T-helper 22 cell (primary cell): ENCODE measurements at places on chromosomes 2 and 18.

DNA sequence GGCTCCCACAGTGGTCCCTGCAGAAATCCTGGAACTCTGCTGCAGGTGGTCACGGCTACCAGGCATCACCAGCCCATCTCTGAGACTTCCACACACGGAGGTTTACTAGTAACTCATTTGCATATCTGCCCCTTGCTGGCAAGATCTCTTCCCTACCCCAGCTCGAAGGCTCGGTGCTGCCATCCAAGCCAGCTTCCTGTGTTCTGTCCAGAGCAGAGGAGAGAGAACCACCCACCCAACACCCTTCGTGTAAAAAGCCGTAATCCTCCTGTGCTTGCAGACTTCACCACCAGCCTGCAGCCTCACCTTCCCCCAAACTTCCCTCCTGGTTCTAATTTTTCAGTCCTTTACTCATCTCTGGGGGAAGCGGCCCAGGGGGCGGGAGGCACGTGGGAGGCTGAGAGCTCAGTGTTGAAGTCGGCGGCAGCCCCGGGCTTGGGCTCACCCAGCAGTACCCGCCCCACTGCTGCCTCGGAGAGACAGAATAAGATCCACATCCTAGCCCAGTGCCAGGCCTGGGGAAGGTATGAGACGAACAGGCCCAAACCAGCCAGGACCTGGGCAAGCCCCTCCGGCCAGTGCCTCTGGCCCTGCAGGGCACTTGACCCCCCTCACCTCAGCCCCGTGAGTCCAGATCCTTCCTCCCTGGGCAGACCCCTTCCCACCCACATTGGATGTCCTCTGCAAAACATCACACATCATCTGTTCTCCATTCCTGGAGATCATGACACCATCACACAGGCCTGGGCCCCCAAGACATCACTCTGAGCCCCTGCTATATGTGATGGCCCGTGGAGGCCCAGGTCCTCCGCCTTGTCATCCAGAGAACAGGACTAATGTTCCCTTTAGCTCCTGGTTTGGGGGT lies 145.8 kb upstream of the ID2 start:
- no peak for DNase-seq

GRCh38 chr18:78822949-78823285 lies 156.7 kb upstream of the SALL3 start:
- DNase-seq: no peak

DNA sequence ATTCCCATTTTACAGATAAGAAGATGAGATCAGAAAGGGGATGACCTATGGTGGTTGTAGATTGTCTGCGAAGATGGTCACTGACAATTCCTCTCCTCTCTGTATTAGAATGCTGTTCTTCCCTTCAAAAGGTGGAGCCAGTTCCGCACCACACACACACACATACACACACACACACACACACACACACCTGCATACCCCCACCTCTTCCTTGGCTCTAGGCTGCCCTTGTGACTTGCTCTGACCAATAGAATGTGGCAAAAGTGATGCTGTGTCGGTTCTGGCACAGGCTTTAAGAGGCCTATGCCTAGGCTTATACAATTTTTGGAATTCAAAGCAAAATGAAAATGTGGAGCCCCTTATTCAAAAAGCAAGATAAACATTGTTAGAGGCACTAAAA lies 88.0 kb downstream of the ZFP36L2 start:
- DNase-seq: no peak

GRCh38 chr18:23690505-23691068 lies 1.3 kb downstream of the LAMA3 start:
- no peak for DNase-seq

DNA sequence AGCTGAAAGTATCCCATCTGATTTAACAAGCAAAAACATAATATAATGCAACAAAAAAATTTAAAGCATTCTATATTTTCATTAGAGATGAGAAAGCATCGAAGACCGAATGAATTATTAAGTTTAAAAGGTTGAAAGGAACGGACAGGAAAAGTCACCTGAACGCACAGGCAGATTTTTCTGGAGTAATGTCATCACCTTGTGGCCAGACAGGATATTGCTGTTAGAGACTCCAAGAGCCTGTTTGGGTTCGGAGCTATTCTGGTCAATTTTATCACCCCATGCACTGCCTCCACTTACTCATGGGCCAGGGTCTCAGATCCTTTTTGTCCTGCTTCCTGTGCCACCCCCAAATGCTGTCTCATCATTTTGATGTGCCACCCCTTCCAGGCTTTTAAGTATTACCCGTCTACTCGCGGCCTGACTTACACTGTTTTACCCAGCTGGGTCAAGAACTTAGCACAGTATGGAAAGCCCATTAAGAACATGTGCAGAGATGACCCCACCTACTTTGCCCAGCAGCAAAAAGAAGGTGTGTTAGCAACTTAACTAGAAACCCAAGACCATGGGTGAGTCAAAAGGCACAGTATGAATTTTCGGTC lies 27.3 kb downstream of the GKN2 start:
- DNase-seq: peak; percentile 32

- DNase-seq: no peak
Measured at GRCh38 chr2:5734859-5735520, 42.8 kb downstream of the SOX11 start.

DNA sequence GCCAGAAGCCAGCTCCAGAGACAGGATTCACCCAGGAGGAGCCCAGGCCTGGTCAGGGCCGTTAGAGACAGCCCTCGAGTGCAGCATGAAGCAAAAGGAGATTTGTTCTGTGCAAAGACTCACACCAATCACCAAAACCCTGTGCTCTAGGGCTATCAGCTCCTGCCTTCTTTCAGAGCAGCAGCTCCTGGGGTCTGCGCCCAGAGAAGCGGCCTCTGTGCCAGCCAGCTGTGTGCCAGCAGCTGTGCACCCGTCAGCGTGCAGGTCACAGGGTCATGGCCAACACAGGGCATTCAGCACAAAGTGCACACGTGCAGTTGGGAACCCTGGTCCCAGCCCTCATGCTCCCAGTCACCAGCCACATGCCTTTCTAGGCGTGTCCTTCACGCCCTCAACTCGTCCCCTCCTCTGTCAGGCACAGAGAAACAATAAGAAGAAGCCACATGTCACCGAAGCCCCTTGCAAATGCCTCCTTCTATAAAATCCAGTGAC lies 49.3 kb downstream of the ZNF516 start:
- DNase-seq: no peak

- peak; percentile 13 for DNase-seq
Measured at GRCh38 chr2:240913810-240914644, 7.9 kb downstream of the CROCC2 start.

DNA sequence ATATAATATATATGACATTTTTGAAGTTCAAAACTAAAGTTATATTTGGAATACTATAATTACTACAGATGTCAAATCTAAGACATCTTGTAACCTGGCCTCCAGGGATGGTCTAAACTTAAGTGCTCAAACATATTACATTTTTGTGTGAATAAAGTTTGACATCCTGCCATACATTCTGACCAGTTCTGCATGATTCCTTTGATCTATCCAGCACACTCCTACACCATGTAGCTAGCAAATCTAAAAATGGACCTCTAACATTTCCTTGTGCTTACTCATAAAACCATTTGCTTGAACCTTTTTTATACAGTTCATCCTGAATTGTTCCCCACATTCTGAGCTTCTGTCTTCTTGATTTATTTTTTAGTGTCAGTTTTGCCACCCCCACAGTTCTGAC lies 294.3 kb upstream of the ZNF804A start:
- no peak for DNase-seq

DNA sequence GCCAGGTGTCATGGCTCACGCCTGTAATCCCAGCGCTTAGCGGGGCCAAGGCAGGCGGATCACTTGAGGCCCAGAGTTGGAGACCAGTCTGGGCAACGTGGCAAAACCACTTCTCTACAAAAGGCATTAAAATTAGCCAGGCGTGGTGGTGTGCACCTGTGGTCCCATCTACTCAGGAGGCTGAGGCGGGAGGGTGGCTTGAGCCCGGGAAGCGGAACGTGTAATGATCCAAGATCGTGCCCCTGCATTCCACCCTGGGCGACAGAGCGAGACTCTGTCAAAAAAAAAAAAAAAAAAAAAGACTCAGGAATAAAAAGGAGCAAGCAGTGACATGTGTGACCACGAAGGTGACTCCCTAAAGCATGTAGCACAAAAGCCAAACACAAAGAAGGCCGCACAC lies 50.1 kb upstream of the SALL3 start:
- DNase-seq: no peak

DNA sequence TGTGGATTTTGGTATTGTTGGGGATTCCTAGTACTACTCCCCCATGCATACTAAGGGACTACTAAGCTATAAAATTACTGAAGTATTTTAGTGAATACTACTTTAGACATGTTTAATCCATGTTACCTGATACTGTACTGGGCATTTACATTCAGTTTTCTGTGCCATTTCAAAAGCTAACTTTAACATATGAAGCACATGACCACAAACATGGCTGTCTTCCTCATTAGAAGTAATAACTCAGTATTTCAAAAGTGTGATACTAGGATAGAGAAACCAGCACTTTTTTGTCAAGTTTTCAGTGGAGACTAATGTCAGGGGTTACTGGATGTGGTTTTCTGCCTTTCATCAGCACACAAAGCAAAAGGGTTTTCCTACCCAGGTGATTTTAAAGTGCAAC lies 27.9 kb downstream of the WDR33 start:
- no peak for DNase-seq

DNA sequence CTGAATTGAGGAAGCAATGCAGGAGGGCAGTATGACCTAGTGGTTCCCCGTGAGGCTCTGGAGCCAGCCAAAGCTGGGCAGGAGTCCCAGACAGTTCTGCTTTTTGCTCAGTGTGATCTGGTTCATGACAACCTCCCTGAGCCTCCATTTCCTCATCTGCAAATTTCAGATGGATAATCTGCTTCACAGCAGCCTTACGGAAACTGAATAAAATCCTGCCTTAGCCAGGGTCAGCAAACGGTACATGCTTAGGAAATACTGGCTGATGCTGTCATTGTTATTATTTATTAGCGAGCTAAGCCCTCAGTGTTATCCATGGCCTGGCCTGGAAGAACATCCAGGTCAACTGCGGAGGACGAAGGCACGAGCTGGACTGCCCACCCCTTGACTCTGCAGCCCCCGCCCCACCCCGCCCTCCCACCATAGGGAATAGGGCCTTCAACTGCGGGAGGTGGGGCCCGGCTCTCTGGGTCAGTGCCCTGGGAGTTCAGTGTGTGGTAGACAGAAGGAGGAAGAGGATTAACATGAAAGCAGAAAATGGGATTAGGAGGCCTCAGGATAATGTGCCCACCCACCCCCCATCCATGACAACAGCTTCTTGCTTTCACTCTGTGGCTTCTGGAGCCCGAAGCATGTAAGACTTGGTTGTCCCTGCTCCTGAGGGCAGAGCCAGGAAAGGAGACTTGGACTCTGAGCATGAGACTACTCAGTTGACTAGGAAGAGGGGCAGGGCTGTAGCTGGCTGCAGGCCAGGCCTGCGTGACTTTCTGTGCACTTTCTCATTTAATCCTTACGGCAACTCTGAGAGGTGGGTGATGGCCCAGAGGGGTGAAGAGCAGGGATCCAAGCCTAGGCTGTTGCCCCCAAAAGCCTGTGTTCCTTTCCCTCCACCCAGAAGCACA lies 13.1 kb downstream of the PKDCC start:
- no peak for DNase-seq

GRCh38 chr2:201414099-201415023 lies 36.9 kb downstream of the TRAK2 start:
- DNase-seq: no peak

DNA sequence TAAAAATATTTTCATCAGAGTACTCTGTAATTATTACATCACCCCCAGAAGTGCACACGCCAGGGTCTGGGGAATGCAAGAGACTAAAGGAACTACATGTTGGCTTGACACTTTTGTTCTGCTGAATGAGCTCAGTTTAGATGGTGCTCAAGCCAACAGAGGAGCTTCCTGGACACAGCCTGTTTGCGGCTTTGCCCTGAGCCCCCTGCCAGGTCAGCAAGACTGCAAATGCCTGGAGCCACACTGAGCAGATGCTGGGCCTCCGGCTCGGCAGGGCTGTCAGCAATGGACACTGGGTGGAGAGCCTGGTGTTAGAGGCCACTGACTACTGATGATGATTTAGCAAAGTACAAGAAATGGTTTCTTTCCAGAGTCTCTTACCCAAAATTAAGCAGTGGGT lies 31.9 kb downstream of the PTPN18 start:
- DNase-seq: no peak

GRCh38 chr18:80229363-80229762 lies 18.0 kb downstream of the PARD6G start:
- DNase-seq: no peak

DNA sequence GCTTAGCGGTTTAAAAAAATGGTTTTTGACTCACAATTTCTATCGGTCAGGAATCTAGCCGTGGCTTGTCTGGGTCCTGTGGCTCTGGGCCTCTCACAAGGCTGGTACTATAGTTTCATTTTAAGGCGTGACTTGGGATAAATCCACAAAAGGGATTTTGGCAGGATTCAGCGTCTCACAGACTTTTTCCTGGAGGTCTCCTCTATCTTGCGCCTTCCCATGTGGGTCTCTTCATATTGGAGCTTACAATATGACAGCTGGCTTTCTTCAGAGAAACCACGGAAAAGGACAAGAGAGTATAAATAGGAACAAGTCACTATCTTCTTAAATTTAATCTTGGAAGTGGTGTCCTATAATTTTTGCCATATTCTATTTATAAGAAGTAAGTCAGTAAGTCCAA lies 250.5 kb downstream of the DSC3 start:
- no peak for DNase-seq

DNA sequence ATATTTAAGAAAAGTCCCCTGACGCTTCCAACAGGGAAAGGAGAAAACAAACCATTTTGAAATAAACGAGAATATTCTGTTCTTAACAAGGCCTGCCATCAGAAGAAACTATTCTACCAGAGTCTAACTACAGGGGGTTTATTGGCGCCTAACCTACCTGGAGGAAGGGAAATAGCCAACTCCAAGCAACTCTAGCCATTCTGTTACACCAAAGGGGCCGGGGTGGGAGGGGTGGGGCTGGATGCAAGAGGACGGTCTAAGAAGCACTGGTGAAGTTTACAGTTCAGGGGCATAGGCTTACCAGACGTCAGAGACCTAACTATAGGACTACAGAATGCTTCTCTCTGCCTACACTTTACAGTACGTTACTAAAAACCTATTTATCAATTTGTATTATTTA lies 60.5 kb upstream of the GALNT5 start:
- no peak for DNase-seq

DNA sequence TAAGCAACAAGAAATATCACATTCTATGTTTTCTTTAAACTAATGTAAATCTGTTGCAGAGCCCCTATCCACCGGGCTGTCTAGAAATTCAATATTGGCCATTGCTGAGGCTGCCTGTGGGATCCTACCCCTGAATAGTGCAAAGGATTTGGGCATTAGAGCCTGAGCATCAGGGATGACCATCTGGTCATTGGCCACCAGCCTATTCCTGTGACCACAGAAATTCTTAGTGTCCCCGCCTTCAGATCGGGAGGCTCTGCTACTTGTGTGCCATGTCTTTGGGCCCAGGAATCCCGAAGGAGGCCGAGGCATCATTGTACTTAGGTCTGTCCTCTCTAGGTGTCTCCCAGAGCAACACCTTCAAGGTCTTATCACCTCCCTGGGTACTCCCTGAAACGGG lies 73.8 kb downstream of the HRH4 start:
- DNase-seq: no peak

GRCh38 chr2:60867848-60868247 lies 13.5 kb upstream of the REL start:
- no peak for DNase-seq

GRCh38 chr2:197078535-197078934 lies 152.0 kb upstream of the PGAP1 start:
- no peak for DNase-seq

- no peak for DNase-seq
Measured at GRCh38 chr2:159201360-159202063, 85.0 kb downstream of the WDSUB1 start.
